ENCODE measurements at places on chromosomes 1 and 21.

DNA sequence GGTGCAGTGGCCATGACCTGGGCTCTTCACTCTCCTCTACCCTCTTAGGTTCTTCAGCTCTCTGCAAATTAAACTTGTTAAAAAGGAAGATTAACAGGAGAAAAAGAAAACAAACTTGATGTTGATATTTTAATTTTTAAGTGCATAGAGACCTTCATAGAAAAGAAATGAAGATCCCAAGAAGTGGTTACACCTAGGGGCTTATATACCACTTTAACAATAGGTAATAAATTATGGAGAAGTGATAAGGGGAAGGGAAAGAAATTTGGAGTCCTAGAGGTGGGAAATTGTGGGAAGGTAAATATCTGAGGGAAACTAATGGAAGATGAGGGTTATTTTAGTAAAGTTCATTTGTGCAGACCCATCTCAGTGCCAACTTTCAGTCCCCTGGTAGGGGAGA lies 16.5 kb upstream of the TFF3 start:
- peaks cover 38% of the 10 kb centered on the region for H3K27me3 ChIP-seq
- H3K27ac ChIP-seq: no peak overlapping the region
- no peaks in the 10 kb centered on the region for H3K36me3 ChIP-seq
- peaks cover 2% of the 10 kb centered on the region for H3K4me1 ChIP-seq

DNA sequence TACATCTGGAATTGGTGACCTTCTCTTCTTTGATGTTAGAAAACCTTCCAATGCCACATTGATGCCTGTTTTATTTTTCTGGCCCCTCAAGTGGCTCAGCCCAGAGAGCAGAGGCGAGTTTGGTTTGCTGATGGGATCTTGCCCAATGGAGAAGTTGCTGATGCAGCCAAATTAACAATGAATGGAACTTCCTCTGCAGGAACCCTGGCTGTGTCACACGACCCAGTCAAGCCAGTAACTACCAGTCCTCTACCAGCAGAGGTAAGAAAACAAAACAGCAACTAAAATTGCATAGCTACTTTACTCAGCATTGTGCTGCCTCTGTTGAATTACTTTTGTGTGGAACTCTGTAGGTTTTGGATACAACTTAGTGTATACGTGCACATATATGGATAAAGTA lies 97.6 kb downstream of the CC2D1B start:
- no peaks in the 10 kb centered on the region for H3K27me3 ChIP-seq
- DNase-seq: no peak
- H3K4me3 ChIP-seq: no peak overlapping the region
- H3K36me3 ChIP-seq: no peaks in the 10 kb centered on the region

DNA sequence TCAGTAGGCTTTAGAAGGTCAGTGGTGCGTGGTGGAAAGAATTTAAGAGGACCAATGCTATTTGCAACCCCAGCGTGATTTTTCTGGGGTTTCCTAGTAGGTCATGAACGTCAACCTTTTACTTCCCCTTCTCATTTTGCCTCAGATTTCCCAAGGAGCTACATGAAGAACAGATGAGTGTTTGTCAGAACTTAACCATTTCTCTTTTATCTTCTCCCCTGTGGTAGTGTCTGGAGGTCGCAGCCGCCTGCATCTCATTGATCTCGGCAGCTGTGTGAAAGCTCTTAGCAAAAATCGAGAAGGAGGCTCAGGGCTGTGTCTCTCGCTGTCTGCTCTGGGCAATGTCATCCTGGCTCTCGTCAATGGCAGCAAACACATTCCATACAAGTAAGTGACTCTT lies 491.1 kb downstream of the KIF26B start:
- H3K27me3 ChIP-seq: no peaks in the 10 kb centered on the region
- DNase-seq: no peak
- no peak overlapping the region for H3K27ac ChIP-seq

DNA sequence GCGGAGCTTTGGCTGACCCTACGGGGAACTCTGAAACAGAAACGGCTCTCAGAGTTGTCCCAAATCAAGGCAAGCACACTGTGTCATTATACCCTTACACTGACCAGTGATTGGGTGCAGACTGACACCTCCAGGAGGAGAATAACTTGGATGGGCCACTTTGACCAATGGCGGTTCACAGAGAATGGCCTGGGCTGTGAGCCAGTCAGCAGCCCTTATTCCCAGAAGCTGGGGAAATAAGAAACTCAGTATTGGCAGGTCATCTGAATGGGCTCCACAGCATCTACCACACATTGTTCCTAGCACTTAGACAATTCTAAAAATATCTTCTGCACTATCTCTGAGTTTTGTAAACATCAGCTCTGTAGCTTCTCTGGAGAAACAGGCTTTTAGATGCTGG lies 265.2 kb downstream of the ADGRL2 start:
- no peak overlapping the region for H3K27ac ChIP-seq
- H3K4me1 ChIP-seq: no peaks in the 10 kb centered on the region
- no peak for DNase-seq
- no peak overlapping the region for H3K4me3 ChIP-seq
- H3K27me3 ChIP-seq: no peaks in the 10 kb centered on the region
- no peaks in the 10 kb centered on the region for H3K36me3 ChIP-seq

All from T-helper 2 cell treated with Interferon-gamma antibody and Interleukin-4, amounts not matched to agents 5 μg/mL and 100 μg/mL, for 36 hours (primary cell).